ENCODE measurements at places on chromosomes 3 and 15.

DNA sequence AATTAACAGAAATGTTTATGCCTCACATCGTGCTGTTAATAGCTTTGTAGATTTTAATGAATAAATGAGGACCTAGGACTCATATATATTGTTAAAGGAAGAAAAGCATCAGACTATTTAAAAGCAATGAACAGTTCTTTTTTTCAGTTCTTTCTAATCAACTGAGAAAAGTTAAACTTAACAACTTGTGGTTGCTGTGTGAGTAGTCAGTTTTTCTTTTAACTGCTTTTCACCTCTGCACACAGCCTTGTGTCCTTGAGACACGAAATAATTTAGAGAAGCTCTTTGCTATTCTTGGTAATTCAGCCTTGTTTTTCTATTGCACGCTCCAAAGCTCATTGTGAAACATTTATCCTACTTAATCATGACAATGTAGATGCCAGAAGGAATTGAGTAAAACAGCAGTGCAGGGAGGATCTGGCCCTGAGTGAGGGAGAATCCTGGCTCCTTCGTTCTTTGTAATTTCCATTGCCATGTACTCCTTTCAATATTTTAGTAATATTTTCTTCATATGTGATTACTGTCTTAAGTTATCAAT, 499.0 kb downstream of the PYDC2 start:
- DNase-seq, result no peak

- DNase-seq, result no peak
Measured at GRCh38 chr15:66071160-66071920, 182.2 kb downstream of the MEGF11 start.

DNA sequence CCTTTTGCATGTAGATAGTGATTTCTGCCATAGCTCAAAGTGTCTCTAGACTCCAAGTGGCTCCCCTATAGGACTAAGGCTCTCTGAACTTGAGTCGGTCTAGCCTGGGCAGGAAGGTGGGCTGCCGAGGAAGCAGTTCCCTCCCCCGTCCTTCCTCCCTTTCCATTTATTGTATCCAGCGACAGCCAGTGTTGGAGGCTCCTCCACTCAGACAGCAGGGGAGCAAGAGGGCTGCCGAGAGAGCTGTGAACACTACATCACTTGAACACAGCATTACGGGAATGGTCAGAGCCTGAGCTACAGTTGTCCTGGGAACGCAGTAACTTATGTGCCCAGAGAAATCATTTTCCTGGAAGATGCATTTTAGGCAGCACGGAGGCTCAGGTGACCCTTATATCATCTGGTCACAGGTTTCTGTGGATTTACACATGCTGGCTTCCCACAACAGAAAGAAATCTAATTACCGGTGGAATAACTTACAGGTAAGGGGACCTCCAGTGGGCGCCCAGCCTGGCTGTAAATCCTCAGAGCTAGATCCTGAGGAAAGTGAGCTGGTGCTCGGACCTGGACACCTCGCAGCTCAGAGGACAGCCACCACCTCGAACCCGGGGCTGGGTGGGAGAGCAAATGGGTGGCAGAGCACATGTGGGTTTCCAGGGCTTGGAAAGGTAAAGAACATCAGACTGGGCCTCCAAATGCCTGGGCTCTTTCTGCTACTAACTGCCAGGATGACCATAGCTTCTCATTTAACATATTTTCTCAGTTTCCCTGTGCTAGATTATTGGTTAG, 197.1 kb downstream of the UACA start:
- DNase-seq, result no peak

DNA sequence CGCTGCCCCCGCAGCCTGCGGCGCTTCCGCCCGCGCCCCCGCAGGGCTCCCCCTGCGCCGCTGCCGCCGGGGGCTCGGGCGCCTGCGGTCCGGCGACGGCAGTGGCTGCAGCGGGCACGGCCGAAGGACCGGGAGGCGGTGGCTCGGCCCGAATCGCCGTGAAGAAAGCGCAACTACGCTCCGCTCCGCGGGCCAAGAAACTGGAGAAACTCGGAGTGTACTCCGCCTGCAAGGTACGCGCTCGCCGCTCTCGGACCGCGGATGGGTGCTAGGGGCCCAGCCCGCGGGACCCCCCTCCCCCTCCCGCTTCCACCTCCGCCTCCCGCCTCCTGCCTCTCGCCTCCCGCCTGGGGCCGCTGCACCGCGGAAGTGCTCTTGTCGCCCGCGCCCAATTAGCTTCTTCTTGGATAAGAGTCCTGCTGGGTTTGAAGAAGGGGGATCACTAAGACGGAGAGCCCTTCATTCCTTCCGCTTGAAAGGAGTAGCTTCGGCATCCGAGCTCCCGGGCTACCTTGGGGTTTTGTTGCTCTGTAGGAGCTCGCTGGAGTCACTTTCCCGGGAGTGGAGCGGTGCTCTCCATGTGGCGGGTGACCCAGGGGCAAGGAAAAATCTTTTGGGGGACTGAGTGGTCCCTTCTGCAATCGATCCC, 426 bp downstream of the KAT2B start:
- DNase-seq, result peak; percentile 82

- DNase-seq, result no peak
Measured at GRCh38 chr3:78268716-78269668, 1229.1 kb downstream of the ROBO2 start.

DNA sequence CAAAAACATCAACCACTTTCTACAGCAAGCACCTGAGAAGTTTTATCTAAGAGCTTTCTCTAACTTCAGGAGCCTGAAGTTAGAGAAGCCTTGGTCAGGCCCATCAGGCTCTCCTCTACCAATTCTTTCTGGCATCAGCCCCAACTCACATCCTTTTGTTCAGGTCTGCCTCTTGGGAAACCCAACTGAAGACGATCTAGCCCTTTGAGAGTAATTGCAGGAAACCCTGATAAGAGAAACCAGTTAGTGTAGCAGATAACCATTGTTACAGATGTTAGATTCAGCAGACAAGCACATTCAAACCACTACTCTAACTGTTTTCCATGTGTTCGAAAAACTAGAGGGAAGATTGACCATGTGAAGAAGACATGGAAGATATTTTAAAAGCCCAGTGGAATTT, 27.0 kb upstream of the DYNC1LI1 start:
- DNase-seq, result no peak

DNA sequence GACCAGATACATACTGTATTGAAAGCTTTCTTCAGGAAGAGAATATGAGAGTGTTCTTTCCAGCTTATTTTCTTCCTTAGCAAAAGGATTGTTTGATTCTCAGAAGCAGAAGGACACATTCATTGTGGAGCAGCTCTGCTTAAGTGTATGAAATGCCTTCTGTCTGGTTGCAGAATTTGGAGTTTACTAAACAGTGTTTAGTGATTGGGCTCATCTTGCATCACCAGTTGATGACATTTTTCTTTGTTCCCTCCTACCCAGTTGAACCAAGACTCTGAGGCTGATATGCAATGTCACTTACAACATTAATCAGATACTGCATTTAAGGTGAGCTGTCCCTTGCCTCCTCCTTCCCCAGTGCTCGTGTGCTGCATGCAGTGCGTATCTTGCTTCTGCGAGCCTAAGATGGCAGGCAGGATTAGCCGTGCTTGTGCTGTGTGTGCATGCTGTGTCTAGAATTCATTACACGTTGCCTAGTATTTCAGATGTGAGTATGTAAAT, 18.4 kb downstream of the ZBTB38 start:
- no peak for DNase-seq

- DNase-seq, result no peak
Measured at GRCh38 chr15:66924889-66925288, 140.5 kb upstream of the SMAD3 start.

GRCh38 chr3:60298141-60298540, 953.1 kb downstream of the FHIT start:
- no peak for DNase-seq

DNA sequence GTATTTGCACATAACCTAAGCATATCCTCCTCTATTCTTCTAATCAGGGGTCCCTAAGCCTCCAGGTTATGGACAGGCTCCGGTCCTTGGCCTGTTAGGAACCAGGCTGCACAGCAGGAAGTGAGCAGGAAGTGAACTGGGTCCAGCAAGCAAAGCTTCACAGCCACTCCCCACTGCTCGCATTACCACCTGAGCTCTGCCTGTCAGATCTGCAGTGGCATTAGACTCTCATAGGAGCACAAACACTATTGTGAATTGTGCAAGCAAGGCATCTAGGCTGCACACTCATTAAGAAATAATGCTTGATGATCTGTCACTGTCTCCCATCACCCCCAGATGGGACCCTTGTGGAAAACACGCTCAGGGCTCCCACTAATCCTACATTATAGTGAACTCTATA, 9.8 kb downstream of the MSL2 start:
- DNase-seq, result no peak

GRCh38 chr3:105352976-105353375, 13.7 kb upstream of the ALCAM start:
- DNase-seq, result no peak

DNA sequence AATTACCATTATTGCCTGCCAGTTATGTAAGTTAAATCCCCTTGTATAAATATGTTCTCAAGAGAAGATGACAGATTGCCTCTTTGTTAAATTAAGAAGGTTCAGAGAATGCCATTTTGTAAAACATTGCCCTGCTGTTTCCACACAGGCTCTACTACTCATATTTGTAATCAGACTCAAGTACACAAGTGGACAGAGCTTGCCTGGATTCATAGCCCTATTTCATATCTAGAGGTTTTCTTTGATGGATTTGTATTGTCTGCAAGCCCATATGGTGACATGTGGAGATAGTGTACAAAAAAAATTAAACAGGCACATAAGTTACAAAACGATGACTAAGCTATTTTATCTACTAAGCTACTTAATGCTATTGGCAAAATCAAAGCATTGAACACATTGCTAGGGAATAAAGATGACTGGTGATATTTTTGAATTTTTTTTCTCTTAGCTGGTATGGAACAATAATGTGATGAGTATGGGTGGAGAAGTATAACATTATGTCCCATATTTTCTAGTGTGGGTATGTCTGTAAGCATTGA, 1286.6 kb upstream of the ALCAM start:
- no peak for DNase-seq

GRCh38 chr3:119258915-119259314, 18.2 kb upstream of the B4GALT4 start:
- DNase-seq, result no peak

GRCh38 chr3:63343674-63344073, 65.6 kb downstream of the SYNPR start:
- peak; percentile 26 for DNase-seq

GRCh38 chr15:76533060-76533820, 196.7 kb downstream of the ISL2 start:
- DNase-seq, result no peak

DNA sequence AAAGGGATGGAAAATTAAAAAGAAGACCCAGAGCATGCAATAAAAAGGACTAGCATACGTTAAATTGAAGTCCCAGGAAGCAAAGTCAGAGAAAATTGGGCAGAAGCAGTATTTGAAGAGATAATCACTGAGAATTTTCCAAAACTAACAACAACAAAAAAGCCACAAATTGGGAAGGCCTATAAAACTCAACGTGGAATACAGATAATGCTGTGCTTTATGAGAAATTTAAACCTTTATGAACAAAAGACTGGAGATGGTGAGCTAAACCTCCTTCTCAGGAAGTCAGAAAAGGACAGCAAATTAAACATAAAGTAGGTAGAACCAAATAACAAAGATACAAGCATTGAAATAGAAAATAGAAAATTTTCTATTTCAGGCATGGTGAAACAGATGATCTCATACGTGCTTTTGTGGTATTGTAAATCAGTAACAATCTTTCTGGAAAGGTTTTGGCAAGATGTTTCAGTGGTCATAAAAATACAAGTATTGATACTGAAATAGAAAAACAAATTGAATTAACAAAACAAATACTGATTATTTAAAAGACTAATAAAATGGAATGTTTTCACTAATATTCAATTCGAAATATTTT, 55.6 kb downstream of the LYSMD4 start:
- DNase-seq, result no peak

GRCh38 chr3:133230195-133230594, 169.7 kb upstream of the BFSP2 start:
- DNase-seq, result no peak

DNA sequence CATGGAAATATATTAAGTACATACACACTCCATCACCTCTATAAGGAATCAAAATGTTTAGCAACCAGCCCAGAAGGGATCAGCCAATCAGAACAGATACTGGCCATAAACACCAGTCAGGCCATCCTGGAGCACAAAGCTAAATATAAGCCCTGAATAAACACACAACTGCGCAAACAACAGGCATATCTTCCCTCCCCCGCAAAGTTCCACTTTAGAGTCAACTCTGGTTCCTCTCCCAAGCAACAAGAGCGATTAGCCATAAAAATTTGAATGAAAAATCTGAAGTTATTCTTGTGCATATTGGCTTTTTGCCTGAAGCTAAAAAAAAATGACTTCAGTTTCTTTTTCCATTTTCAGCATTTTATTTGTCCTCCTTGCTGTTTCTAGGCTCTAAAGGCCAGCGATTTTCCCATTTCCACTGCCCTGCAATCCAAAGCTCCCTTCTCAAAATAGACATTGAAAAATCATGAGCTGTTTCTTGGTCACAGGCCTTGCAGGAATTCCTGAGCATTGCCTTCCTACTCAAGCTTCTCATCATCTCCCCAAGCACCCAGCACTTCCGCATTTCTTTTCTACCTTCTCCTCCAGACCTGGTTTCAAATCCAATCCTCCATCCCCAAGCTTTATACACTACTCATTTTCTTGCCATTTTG, 247.9 kb downstream of the ZMAT3 start:
- no peak for DNase-seq

DNA sequence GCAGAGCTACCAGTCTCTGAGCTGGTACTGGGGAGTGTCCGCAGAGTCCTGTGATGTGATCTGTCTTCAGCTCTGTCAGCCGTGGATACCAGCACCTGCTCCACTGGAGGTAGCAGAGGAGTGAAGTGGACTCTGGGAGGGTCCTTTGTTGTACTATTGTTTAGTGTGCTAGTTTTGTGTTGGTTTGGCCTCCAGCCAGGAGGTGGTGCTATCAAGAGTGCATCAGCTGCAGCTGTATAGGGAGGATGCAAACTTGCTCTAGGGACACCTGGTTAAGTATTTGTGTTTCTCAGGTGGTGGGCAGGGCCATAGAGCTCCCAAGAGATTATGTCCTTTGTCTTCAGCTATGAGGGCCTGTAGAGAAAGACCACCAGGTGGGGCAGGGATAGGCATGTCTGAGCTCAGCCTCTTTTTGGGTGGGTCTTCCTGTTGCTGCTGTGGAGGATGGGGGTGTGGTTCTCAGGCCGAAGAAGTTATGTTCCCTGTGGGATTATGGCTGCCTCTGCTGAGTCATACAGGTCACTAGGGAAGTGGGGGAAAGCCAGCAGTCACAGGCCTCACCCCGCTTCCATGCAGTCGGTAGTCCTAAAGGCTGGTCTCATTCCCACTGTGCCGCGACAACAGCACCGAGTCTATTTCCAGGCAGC, 443.2 kb upstream of the TBL1XR1 start:
- no peak for DNase-seq

GRCh38 chr3:188215129-188215528, 61.2 kb downstream of the LPP start:
- DNase-seq, result no peak

GRCh38 chr3:100697172-100697571, 12.1 kb upstream of the TFG start:
- no peak for DNase-seq

- no peak for DNase-seq
Measured at GRCh38 chr3:129594409-129594808, 12.1 kb downstream of the PLXND1 start.

GRCh38 chr15:71333839-71334238, 218.6 kb downstream of the THSD4 start:
- DNase-seq, result no peak
